ENCODE measurements at places on chromosomes 2 and 18.

GRCh38 chr18:34729740-34730355 lies 19.8 kb downstream of the DTNA start:
- no peak for DNase-seq

DNA sequence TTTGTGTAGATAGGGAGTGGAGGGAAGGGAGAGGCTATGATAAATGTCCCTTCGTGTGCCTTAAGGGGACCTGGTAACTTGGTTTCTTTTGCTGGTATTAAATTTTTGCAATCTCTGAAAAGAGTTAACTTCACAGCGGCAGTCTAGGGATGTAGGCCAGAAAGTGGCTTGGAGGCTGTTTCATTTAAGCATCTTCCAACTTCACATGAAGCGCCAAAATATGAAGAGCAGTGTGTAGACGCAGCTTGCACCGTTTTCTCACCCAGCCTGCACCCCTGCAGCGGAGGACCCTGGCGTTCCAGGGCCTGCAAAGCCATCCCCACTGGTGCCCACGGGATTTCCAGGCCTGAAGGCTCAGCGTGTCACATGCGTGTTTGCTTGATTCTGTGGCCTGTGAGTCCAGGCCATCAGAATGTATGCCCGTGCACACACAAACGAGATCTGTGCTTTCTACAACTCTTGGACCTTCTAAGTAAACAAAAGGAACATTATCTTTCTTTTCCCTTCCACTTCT lies 87.2 kb upstream of the EPB41L3 start:
- no peak for DNase-seq

GRCh38 chr18:46096651-46097300 lies 1.3 kb downstream of the ATP5F1A start:
- no peak for DNase-seq

DNA sequence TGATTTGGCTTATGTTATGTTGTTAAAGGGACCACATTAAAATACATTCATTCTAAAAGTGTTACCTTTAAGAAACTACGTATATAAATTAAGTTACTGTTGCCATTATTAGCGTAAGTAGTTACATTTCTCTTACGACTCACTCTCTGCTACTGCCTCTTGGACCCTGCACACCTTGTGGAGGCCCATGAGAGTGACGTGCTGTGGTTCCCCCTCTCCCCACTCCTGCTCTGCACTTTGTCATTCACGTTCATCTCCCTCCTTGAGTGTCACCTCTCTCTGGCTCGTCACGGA lies 830 bp upstream of the MERTK start:
- no peak for DNase-seq

DNA sequence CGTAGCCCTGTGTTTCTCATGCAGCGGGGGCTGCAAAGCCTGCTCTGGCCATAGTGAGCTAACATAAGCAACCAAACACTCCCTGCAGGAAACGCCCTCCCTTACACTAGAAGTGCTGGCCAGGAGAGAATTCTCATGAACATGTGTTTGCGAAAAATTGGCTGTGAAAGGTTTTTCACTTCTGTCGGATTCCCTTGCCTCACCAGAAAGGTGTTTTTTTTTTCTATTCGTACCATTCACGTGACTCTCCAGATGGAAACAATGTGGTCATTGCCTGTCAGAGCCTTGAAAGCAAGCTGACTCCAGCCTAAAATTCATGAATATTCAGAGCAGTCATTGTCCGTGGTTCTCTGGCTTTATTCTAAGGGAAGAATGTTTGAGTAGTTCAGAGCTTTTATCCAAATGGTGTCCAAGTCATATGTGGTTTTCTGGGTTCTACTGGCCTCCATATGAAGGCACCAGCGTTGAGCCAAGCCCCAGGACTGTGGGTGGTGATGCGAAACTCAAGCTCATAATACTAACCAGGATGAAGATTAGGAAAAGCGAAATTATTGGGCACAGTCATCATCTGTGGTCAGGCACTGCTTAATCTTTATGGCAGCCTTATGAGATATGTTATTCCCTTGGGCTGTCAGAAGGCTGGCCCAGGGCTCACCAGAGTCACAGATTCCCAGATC lies 236.4 kb downstream of the ALPK2 start:
- DNase-seq = no peak

- no peak for DNase-seq
Observed at GRCh38 chr2:224927011-224927410, 115.3 kb downstream of the DOCK10 start.

DNA sequence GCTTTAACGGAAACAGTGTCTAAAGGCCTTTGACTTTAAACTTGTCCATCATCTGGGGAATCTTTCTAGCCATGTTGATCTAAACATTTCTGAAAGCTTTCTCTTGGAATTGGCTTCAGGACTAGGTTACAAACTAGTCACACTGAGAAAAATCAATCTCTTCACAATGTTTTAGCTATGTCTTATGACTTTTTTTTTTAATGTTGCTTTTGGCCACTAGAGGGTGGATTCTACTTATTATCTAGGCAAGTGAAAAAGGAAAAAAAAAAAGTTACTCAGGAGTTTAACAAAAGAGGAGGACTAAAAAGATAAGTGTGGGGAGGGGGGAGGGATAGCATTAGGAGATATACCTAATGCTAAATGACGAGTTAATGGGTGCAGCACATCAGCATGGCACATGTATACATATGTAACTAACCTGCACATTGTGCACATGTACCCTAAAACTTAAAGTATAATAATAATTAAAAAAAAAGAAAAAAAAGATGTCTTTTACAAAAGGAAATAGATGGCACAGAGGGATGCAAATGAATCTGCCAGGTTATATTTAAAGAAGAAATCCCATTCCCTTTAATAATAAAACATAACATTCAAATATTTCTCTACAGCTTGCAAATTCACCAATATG lies 160.4 kb upstream of the PID1 start:
- peak; percentile 55 for DNase-seq

DNA sequence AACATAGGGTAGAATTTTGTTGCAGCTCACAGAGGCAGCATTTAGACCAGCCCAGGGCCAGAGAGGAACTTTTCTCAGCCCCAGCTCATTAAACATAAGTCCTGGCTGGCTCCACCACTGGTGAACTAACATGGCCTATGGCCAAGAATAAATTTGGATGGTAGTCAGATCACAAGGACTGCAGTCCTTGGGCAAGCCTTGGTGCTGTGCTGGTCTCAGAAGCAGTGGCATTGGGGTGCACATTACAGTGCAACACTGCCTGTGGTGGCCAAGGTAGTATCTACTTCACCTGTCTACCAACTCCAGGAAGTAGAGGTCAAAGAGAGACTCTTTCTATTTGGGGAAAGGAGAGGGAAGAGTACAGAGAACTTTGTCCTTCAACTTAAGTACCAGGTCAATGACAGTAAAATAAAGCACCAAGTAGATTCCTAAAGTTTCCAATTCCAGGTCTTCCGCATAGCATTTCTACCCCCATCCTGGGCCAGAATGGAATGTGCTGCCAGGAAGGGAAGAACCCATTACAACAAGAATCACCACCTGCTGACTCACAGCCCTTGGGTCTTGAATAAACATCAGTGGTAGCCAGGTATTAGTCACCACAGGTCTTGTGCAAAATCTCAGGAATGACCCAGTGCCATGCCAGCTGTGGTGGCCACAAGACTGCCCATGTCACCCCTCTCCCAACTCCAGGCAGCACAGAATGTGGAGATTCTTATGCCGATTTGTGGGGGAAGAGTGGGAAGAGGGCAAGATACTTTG lies 155.4 kb upstream of the FSIP2 start:
- no peak for DNase-seq

GRCh38 chr2:73109431-73110167 lies 3.1 kb downstream of the RAB11FIP5 start:
- no peak for DNase-seq

DNA sequence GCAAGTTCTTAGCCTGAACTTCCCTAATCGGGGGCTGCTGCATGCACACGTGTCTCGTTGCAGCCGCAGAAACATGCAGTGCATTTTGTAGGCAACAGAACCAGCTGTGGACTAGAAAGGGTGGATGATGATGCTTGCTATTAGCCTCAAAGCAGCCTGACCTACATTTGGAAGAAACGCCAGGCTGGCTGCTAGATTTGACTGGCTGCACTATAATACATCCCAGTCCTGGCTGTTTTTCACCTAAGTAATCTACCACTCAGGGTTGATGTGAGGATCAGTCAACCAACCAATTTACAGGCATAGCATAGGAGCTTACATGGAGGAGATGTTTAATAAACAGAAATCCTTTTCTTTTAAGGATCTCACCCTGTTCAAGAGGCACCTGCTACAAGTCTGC lies 56.4 kb upstream of the SPP2 start:
- DNase-seq = no peak

- peak; percentile 83 for DNase-seq
Observed at GRCh38 chr2:190534310-190535120, at the start of gene NEMP2. Gene NEMP2 (minus strand): TSS chr2:190534722. CDS start chr2:190534655, 67 bp downstream.

- DNase-seq = no peak
Observed at GRCh38 chr2:44912660-44913059, 28.8 kb upstream of the SIX3 start.

Data from NCI-H1105 (cell line).